Hematopoietic multipotent progenitor cell (in vitro differentiated cells): ENCODE measurements at places on chromosomes 4 and X. TPM values are rescaled to one million over a fixed set of nuclear protein-coding genes. Genes with fewer than 3 reads are reported as not detected.

GRCh38 chr4:41658163-41658562 is 90.4 kb downstream of the PHOX2B start:
- no peak for DNase-seq

DNA sequence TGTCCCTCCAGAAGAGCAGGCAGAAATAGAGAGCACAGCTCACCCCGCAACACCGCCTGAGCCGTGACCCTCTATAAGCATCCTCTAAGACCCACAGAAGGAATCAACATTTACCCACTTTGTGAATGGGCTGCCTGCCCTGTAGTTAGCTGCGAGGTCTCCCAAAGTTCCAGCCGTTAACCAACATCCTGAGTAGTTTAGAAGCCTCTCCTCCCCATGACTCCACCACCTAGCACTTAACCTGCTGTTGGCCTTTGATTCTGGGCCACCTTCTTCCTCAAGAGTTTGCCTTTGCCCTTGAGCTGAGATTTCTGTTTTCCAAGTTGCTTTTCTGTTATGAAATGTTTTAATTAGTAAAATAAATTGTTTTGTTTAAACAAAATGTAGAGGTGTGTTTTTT is 75.8 kb downstream of the NUDT10 start:
- DNase-seq: no peak

DNA sequence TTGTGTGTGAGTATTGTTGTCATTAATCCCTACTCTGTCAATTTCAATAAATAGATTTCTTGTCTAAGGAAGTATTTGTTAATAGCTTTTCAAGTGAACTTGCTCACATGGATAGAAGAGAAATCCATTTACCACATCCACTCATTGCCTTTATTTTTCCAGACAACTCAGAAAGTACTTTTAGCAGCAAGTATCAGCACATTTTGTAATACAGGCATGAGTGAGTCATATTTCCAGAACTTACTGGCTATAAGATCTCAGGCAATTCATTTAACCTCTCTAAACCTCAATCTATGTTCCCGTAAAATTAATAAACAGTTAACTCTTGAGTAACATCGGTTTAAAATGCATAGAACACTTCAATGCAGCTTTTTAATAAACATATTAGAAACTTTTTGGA is 317.9 kb upstream of the PCDH7 start:
- DNase-seq: no peak

GRCh38 chr4:19539201-19539600 is 712.5 kb upstream of the SLIT2 start:
- no peak for DNase-seq

DNA sequence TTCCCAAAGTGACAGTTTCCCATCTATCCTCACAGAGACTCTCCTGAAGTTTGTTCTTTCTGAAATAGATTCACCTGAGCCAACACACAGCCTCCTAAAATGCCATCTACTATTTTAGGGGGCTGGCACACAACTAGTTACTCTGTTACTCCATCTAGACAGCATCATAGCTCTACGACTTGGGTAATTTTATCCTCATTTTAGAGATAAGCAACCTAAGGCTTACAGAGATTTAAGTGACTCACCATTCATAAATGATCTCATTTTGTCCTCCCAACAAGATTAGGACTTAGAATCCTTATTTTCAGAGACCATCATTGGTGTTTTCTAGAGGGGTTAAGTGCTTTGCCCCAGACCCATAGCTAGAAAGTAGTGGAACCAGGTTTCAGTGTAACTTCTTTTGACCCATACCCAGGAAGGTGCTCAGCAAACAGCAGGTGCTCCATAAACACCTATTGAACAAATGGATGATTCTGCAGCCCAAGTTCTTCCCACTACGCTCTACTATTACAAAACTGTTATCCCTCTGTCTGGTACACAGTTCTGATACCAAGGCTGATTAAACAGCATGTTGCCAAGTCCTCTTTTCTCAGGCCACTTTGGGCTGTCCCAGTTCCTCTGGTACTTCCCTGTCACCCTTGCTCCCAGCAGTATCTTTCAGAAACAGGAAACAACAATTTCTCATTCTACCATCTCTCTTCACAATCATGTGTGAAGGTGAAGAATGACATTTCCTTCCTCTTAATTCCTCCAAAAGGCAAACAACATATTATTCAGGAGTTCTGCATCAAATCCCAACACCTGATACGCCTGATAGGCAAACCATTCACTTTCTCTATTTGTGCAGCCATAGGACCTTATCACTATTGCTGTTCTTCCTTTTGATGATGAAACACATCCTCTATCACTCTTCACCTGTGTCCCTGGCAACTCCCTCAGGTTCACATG is 304.7 kb upstream of the TAPT1 start:
- DNase-seq: no peak

- DNase-seq: peak; percentile 36
Measured at GRCh38 chr4:182143822-182144625, 99.2 kb upstream of the TENM3 start.

The EDNRA gene
- total RNA-seq: not detected
